NB4 (cell line): ENCODE measurements at places on chromosomes 1 and 21.

GRCh38 chr1:187689129-187689528 lies 860.4 kb downstream of the PLA2G4A start:
- DNase-seq, result no peak

DNA sequence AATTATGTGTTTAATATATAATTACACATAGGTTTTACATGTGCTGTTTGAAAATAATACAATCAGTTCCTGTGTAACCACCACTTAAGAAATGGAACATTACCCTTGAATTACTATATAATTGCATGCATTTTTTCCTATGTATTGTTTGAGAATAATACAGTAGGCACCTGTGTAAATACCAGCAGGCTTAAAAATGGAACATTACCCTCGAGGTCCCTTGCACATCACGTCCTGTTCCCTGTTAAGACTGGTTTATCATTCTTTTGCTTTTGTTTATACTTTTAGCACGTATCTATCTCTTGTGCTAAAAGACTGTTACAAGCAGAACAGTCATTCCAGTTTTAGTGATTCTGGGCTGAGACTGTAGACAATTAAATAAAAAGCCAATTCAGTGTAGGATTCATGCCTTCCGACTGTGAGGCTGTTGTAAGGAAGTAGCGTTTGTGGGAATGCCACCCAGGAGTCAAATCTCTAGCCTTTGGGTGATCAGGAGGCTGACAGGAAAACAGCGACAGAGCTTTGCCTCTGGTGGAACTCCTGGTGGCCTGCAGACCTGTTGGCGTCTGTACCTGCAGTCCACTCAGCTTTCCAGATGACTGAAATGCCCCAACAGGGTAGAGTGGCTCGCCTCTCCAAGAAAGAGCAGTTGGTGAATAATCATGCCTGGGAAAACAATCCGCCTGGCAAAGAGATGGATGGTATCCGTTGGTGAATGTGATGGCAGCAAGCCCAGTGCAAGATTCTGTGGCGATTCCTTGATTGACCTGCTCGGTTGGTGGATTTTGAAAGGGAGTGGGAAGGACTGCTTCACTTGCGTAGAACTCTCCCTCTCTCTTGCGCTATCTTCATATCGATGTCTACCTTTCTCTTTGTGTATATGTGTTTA lies 58.0 kb downstream of the DISC1 start:
- no peak for DNase-seq

DNA sequence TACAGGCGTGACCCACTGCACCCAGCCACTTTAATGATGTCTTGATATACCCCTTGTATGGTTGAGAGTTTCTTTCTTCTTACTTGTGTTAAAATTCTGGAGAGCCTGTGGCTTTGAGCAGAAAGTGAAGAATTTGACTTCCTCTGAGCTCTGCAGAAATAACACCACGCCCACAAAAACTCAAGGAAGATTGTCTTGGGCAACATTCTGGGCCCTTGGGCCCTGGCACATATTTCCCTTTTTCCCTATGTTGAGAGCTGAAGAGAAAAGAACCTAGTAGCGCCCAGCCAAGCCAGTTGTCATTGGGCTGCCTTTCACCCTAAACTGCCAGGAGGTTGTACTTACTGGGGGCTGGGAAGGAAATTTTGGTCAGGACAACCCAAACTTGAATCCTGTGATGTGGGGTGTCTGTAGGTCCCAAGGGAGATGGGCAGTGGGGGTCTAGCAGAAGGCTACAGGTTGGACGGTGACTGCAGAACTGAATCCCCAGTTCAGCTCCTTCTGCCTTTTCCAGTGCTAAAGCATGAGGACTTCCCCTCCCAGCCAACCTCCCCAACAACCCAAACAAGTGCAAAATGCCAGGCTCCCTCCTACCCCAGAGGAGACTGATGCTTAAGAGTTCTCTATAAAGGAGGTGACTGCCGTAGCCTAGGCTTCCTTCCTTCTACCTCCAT lies 11.7 kb upstream of the SNAPIN start:
- peak; percentile 30 for DNase-seq

- DNase-seq, result peak; percentile 79
These were observed 35.6 kb upstream of the TMEM61 start for GRCh38 chr1:54944610-54945392.

DNA sequence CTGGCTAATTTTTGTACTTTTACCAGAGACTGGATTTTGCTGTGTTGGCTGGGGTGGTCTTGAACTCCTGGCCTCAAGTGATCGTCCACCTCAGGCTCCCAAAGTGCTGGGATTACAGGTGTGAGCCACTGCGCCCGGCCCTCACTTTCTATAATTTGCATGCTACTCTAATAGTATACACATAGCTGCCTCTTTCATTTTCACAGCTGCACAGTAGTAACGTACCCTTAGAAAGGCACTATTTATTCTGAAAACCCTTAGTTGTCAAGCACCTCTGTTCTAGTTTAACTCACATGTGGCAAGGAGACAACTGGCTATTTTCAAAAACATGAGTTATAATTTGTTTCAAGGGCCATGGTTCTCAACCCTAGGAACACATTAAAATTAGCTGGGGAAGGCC lies 17.2 kb downstream of the TPM3 start:
- no peak for DNase-seq

DNA sequence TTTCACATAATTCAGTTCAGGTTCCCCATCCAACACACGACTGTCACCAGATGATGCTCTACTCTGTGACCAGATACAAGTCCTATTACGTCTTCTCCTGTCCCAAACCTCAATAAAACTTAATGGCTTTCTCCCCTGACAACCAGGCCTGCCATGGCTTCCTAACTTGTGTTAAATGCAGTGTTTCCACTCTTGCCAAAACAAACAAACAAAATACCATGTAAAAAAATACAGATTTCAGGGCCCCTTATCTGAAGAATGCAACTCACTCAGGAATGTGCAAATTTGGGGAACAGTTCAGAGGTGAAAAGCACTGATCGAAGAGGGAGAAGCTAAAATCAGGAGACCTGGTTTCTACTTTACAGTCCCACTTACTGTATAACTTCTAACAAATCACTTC lies 863 bp upstream of the NUF2 start:
- no peak for DNase-seq

- peak; percentile 55 for DNase-seq
These were observed 414.0 kb downstream of the PRDM2 start for GRCh38 chr1:14113841-14114567.

- no peak for DNase-seq
These were observed 29.5 kb upstream of the DIP2A start for GRCh38 chr21:46428987-46429710.

DNA sequence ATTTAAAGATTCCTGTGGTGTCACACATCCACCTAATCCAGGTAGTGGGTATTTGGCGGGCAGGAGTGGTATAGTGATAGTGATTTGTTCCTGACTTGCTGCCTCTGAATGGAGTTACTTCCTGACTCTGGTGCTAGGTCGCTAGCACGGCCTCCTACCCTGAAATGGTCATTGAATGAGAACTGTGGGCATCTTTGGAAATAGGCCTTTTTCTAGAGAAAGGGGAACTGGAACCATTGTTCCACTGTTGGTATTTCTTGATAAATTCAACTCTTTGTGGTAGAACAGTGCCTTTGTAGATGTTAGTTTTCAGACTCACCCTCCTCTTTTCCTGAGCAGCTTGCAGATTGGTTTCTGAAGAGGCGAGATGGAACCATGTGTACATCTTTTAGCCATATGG lies 1.5 kb downstream of the QSOX1 start:
- peak; percentile 64 for DNase-seq

DNA sequence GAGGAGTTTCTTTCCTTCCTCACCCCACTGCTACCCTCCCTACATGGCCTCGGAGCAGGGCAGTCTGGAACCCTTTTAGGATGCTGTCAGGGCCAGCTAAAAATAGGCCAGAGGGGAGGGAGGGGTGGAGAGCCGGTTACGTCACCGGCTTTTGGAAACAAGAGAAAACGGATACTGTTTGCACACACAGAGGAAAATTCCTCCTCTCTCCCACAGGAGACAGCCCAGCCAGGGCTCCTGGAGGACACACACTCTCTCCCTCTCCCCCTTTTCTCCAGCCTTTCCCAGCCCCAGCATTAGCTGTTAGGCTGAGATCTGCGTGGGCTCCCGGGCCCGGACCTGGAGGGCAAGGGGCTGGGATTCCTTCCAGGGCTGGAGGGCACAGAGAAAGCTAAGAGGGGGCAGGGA lies 20.0 kb upstream of the ALDH4A1 start:
- DNase-seq, result peak; percentile 46

DNA sequence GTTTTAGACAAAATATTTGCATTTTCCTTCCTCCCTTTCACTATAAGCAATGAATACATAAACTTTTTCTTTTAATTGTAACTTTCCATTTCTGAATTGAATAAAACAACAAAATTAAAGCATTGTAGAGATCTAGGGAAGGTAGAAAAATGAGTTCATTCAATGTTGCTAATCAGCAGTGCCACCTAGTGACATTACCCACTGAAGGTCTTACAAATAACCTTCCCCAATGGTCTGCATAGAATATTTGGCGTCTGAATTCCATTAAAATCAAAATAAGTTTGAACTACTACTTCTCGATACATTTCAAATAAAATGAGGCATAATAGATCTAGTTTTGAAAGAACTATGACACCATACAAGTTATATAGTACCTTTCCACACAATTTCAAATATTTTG lies 19.6 kb downstream of the FH start:
- DNase-seq, result peak; percentile 40

GRCh38 chr1:20165522-20165951 lies 20.4 kb upstream of the UBXN10 start:
- DNase-seq, result peak; percentile 93

- no peak for DNase-seq
These were observed 922.1 kb downstream of the AMY1C start for GRCh38 chr1:104671684-104672353.

DNA sequence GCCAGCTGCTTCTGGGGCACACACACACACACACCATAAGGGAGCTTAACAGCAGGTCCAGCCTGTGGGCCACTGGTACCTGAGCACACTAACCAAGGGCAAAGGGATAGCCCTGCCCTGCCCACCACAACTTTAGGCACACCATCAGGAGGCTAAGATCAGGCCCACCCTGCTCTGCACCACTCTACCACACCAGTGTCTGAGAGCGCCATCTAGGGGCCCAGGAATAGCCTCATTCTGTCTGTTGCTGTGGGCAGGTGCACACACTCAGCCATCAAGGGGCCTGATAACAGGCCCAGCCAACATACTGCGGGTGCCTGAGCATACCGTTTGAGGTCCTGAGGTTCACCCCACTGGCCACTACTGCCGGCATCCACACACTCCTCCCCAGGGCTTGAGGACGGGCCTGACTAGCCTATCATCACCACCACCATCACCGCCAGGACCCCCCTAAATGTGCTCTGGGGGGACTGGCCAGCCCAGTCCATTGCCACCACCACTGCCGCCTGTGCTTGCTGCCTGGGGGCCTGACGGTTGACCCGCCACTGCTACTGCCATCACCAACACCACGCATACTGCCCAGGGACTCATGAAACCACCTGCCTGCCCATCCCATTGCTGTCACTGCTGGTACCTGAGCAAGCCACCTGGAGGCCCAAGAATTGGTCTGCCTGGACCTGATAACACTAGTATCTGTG lies 31.3 kb downstream of the NSL1 start:
- peak; percentile 56 for DNase-seq

GRCh38 chr1:164417016-164417704 lies 141.8 kb upstream of the PBX1 start:
- DNase-seq, result no peak

DNA sequence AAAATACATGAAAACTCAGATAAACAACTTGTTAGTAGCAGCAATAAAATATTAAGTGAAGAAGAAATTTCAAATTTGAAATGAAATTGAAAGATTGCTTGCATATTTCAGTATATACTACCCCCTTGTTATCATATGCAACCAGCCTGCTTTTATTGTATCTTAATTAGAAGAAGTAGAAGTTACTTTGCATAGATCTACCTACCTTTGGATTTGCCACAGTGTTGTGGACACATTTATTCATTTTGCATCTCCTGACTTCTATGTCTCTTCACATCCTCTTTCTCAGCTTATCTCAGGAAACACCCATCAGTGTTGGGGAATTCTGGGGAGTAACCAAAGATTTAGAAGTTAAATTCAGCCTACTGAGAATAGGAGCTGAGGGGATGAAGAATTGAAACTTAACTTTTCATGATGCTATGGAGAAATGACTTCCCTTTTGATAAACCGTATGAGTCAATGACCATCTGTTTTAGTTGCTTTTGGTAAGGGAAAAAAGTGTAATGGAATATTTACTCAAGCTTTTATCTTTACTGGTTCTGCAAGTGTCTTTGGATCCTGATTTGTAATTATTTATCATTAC lies 96.9 kb downstream of the RGL1 start:
- no peak for DNase-seq

GRCh38 chr1:220067269-220068204 lies 21.2 kb upstream of the EPRS1 start:
- no peak for DNase-seq

GRCh38 chr21:37945036-37945435 lies 28.8 kb upstream of the KCNJ6 start:
- DNase-seq, result no peak

DNA sequence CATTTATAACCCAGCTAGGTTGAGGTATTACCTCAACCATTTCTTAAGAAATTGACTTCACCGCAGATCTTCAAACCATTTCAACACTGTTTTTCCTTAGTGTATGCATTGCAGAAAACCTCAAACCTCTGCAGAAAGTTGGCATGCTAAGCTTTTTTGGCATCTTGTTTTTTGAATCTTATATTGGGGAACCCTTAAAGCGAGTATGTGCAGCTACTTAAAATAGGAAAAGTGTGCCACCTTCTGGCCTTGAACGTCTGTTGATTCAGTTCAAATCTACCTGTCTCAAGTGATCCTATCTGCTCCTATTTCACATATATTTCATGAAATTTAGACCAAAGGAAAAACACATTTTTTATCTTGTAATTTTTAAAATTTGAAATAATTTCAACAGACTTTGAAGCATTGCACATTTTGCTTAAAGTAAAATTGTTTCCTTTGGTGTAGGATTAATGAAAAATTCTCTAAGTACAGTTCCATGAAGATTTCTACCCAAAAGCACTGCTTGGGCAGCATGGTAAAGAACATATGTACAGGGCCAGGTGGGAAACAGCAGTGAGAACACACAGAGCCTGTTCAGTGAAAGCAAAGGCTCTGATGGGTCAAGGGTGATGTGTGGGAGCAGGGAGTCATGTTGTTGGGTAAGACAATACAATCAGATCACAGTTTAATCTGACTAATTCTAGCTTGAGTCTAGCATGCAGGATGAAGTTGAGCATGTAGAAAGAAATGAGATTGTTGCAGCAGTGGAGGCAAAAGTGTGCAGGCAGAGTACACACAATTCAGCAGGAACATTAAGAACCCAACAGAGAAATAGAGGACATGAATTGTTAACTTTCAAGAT lies 17.2 kb downstream of the HENMT1 start:
- peak; percentile 81 for DNase-seq

- no peak for DNase-seq
These were observed 200.3 kb upstream of the FOXD3 start for GRCh38 chr1:63122079-63122478.

DNA sequence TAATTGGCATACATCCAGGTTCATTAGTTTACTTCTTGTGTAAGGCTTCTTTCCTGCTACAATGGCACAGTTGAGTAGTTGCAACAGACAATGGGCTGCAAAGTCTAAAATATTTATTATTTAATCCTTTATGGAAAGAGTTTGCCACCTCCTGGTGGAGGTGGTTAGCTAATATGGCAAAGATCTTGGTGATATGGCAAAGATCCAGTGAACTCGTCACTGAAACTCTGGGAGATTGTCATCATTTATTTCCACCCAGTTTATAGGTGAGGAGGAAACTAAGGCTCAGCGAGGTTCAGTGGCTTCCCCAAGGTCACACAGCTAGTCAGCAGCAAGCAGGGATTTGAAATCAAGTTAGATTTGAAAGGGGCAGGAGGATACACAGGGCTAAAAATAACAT lies 16.1 kb upstream of the IFFO2 start:
- peak; percentile 18 for DNase-seq
